Lung microvascular endothelial cell (primary cell): ENCODE measurements at places on chromosomes 16 and 17. TPM values are rescaled to one million over a fixed set of nuclear protein-coding genes. Genes with fewer than 3 reads are reported as not detected.

Gene KRT36
- not detected in 2 replicates for total RNA-seq

Gene SLC38A8
- not detected in 2 replicates for total RNA-seq

Gene ELMO3
- total RNA-seq: 0.44 and 0.99 TPM in 2 replicates

Gene MYH11
- total RNA-seq: under 0.01 TPM in 1 of 2 replicates, not detected in the other
